Activated CD8-positive, alpha-beta memory T cell treated with anti-CD3 and anti-CD28 coated beads, Interleukin-2, amount 10 ng/mL, durations not matched to agents 7 days and 5 days (primary cell): ENCODE measurements at places on chromosomes 2 and 18. TPM values are rescaled to one million over a fixed set of nuclear protein-coding genes. Genes with fewer than 3 reads are reported as not detected.

ASB18 gene
- not detected for total RNA-seq

SP9 gene
- not detected for total RNA-seq

SCG2 gene
- total RNA-seq, result not detected

ALPI gene
- total RNA-seq, result not detected

CDH20 gene
- not detected for total RNA-seq

ALK gene
- total RNA-seq, result not detected

SATB2 gene
- total RNA-seq, result not detected

ICA1L gene
- 5.1 TPM for total RNA-seq

CCDC102B gene
- 2.1 TPM for total RNA-seq

SH2D6 gene
- total RNA-seq, result 0.52 TPM

MC5R gene
- not detected for total RNA-seq

LOXHD1 gene
- total RNA-seq, result 0.26 TPM

DNA sequence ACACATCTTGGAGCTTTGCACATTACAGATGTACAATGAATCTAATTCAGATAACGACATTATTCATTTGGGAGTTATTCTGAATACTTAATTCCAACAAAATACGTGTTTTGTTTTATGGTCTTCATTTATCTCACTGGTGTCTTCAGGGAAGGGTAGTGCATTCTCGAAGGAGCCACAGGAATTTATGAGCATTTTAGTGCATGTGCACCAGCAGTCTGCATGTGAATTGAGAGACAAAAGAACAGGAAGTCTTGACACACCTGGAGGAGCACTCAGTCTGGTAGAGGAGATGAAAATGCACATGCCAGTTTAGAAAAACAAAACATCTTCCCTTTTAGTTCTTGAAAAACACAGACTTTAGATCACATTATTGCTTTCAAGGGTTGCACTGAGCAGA, 228.7 kb downstream of the LRATD1 start:
- no peaks in the 10 kb centered on the region for H3K4me1 ChIP-seq
- H3K27ac ChIP-seq, result no peak overlapping the region
- H3K27me3 ChIP-seq, result no peaks in the 10 kb centered on the region

DNA sequence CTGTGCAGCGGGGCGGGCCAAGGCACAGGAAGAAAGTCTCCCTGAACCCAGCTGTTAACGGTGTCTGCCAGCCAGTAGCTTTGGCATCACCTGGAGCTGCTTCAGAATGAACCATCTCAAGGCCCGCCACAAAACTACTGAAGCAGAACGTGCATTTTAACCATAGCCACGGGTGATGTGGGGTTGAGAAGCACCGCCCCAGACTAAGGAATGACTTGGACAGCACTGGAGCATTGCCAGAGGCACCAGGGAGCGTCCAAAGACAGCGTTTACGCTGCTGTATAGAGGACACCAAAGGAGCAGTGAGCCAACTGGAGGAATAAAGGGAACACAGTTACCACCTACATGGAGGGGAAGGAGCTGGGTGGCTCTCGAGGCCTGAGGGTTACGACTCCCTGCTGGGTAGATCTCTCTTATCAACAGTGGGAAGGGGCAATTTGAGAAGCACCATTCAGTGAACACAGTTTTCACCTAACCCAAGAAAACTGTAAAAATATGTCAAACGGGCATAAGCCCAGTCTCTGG, 28.4 kb upstream of the LONRF2 start:
- no peak for DNase-seq
- no peaks in the 10 kb centered on the region for H3K4me1 ChIP-seq
- no peak overlapping the region for H3K27ac ChIP-seq
- H3K36me3 ChIP-seq, result no peaks in the 10 kb centered on the region
- H3K27me3 ChIP-seq, result peaks cover 10% of the 10 kb centered on the region
- no peak overlapping the region for H3K4me3 ChIP-seq

DNA sequence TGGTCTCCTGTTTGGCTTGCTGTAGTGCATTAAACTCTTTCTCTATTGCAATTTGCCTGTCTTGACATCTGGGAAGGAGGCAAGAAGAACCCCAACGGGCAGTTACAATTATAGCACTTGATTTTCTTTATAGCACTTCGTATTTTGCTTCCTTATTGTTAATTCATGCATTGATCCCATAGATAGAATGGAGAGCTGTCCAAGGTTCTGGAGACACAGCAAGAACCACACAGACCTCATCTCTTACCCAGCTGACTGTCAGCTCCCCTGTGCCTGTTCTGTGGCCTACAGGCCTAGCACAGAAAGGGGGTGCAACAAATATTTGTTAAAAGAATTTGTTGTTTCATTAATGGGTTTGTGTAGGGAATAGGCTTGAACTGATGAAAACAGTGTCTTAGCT, 194.3 kb downstream of the GALNT1 start:
- no peak for DNase-seq
- H3K27me3 ChIP-seq, result peaks cover 5% of the 10 kb centered on the region
- H3K27ac ChIP-seq, result no peak overlapping the region

DNA sequence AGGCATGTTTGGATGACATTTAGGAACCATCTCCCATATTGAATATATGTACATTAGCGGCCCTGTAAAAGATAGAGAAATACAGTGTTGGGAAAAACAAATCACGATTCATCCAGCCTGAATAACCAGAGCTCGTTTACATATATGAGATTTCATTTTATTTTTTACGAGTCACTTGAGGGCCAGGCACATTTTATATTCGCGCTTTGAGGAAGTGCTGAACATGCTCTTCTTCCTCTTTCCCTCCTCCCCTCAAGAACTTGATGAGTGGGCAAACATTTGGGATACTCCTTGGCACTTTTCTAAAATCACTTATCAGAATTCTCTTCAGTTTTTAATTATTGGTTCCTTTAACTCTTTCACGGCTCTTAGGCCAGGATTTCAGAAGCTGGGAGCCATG, 268.0 kb upstream of the TANK start:
- H3K36me3 ChIP-seq, result no peaks in the 10 kb centered on the region
- DNase-seq, result no peak
- H3K4me3 ChIP-seq, result no peak overlapping the region
- no peak overlapping the region for H3K27ac ChIP-seq

DNA sequence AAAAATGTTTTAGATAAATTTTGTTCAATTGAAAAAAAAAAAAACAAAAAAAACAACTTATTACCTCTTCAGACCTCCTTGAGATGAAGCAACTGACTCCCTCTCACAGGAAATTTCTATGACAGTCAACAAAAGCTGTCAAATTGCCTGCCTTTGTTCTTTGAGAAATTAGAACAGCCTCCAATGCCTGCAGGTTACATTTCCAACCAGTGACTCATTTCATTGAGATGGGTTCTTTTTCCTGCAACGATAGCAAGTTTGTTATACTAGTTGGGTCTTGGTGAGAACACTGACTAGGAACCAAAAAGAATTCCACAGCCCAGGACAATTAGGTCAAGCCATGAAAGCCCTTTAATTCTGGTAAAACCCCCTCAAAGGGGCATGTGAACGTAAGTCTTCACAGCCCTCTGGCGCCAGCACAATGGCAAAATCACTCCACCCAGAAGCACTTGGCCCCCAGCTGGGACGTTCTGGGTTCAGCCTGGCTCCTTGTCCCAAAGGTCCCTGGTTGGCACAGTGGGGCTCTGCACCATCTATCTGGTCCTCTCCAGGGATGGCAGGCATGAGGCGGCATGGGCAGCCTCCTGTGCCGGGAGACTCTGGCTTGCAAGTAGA, 87.0 kb downstream of the SPP2 start:
- H3K4me1 ChIP-seq, result peaks cover 22% of the 10 kb centered on the region
- no peak for DNase-seq
- H3K4me3 ChIP-seq, result no peak overlapping the region
- no peaks in the 10 kb centered on the region for H3K27me3 ChIP-seq
- no peaks in the 10 kb centered on the region for H3K36me3 ChIP-seq
- H3K27ac ChIP-seq, result no peak overlapping the region

- H3K27ac ChIP-seq, result no peak overlapping the region
- H3K4me1 ChIP-seq, result no peaks in the 10 kb centered on the region
- DNase-seq, result no peak
- H3K4me3 ChIP-seq, result no peak overlapping the region
- H3K27me3 ChIP-seq, result no peaks in the 10 kb centered on the region
Measured at GRCh38 chr18:28189400-28190239, 12.7 kb upstream of the CDH2 start.

- H3K4me3 ChIP-seq, result no peak overlapping the region
- H3K4me1 ChIP-seq, result peaks cover 27% of the 10 kb centered on the region
- peaks cover 3% of the 10 kb centered on the region for H3K36me3 ChIP-seq
Measured at GRCh38 chr2:25374411-25374810, 32.7 kb upstream of the DNMT3A start.

GRCh38 chr2:34827398-34827797, 1228.3 kb upstream of the FAM98A start:
- H3K36me3 ChIP-seq, result no peaks in the 10 kb centered on the region
- no peak overlapping the region for H3K4me3 ChIP-seq
- no peaks in the 10 kb centered on the region for H3K4me1 ChIP-seq
- H3K27ac ChIP-seq, result no peak overlapping the region
- DNase-seq, result no peak

- no peak overlapping the region for H3K27ac ChIP-seq
- H3K27me3 ChIP-seq, result no peaks in the 10 kb centered on the region
- DNase-seq, result no peak
- H3K36me3 ChIP-seq, result no peaks in the 10 kb centered on the region
- H3K4me1 ChIP-seq, result no peaks in the 10 kb centered on the region
Measured at GRCh38 chr2:150944315-150944714, 317.3 kb downstream of the RBM43 start.

DNA sequence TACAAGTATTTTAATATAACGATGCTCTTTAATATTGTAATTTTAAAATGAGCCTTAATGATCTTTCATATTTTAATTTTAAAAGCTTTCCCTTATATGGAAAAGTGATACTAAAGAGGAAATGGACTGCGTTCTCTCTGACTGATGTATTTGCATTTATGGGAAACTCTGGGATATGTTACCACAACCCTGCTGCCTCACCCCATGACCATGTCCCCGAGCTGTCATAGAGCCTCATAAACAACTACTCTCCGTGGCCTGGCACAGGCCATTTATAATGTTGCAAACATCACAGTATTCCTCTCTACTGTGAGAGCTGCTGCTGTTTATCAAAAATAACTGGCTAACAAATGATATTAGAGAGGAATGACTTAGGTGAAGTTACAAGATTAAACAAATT, 75.8 kb upstream of the SEC11C start:
- no peak overlapping the region for H3K4me3 ChIP-seq
- no peak for DNase-seq
- peaks cover 2% of the 10 kb centered on the region for H3K4me1 ChIP-seq
- peaks cover 13% of the 10 kb centered on the region for H3K27me3 ChIP-seq

DNA sequence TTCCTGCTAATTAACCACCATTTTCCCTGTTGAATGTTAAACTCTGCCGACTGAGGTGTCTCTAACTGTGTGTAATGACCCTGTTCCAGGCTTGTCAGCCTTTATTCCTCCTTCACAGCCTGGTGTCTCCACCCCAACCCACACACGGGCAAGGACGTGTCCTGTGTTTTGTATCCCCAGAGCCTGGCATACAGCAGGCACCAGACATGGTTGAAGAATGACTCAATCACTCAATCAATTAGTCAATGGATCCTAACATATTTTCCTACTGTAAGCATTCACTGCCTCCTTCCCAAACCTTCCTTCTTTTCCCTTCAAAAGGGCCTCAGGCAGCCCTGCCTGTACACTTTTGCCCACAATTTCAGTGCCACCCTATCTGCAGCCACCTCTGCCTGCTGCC, 2.7 kb upstream of the TNS1 start:
- no peak for DNase-seq
- H3K27ac ChIP-seq, result no peak overlapping the region
- H3K4me1 ChIP-seq, result peaks cover 2% of the 10 kb centered on the region
- H3K27me3 ChIP-seq, result peaks cover 22% of the 10 kb centered on the region
- H3K36me3 ChIP-seq, result no peaks in the 10 kb centered on the region

- no peak for DNase-seq
- H3K4me1 ChIP-seq, result peaks cover 54% of the 10 kb centered on the region
- no peak overlapping the region for H3K4me3 ChIP-seq
- no peaks in the 10 kb centered on the region for H3K27me3 ChIP-seq
- H3K27ac ChIP-seq, result peak overlapping the region; percentile 71
Measured at GRCh38 chr2:156490466-156490840, 54.3 kb downstream of the GPD2 start.

GRCh38 chr18:66329716-66330115, 274.2 kb downstream of the CDH19 start:
- no peaks in the 10 kb centered on the region for H3K27me3 ChIP-seq
- H3K36me3 ChIP-seq, result no peaks in the 10 kb centered on the region
- H3K27ac ChIP-seq, result no peak overlapping the region

DNA sequence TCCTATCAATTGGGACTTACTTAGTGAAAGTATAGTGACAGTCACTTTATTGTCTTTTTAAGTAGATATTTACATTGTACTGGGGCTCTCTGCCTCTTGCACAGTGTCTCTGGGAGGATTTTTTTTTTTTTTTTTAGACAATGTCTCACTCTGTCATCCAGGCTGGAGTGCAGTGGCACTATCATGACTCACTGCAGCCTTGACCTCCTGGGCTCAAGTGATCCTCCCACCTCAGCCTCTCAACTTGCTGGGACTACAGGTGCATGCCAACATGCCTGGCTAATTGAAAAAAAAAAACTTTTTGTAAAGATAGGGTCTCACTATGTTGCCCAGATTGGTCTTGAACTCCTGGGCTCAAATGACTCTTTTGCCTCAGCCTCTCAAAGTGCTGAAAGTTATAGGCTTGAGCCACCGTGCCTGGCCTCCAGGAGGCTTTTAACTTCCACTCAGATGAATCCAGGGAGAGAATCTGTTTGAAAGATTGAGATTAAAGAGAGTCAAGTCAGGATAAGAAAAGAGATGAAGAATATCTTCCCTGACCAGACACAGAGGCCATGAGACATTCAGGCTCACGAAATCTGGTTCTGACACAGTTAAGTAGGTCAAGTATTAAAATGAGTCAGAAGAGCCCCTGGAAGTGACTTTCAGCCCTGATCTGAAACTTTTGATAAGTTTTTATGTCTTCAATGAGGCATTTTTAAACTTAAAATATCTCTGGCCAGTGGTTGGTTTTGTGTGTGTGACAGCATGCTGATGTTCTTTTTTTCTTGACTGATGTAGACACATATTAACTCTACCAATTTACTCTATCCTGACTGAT, 18.3 kb downstream of the ARHGEF33 start:
- no peaks in the 10 kb centered on the region for H3K36me3 ChIP-seq
- H3K27me3 ChIP-seq, result no peaks in the 10 kb centered on the region
- peak; percentile 51 for DNase-seq
- H3K4me1 ChIP-seq, result peaks cover 16% of the 10 kb centered on the region
- peak overlapping the region; percentile 45 for H3K27ac ChIP-seq
- no peak overlapping the region for H3K4me3 ChIP-seq

DNA sequence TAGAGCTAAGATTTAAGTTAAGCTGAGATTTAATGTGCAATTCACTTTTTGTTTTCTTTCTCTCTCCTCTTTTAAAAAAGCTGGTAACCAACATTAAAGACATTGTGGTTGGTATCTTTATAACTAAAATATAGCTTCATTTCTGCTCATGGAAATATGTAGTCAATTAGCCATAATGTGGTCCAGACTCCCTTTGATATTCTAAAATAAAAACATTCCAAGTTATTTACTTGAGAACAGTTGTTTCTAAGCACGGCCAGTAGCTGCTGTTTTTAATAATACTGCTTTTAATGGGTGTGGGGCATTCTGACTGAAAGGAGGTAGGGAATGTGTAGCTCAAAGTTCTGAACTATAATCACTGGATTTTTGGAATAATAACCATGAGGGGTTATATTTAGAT, 183.3 kb upstream of the FBXO11 start:
- no peaks in the 10 kb centered on the region for H3K4me1 ChIP-seq
- DNase-seq, result no peak
- H3K4me3 ChIP-seq, result no peak overlapping the region
- H3K27ac ChIP-seq, result no peak overlapping the region
- H3K27me3 ChIP-seq, result peaks cover 21% of the 10 kb centered on the region
